ENCODE measurements at places on chromosomes 1 and 21.
A peak's percentile ranks its signal among the peaks of the same experiment; 100 is the strongest.

GRCh38 chr1:3669971-3670431, 17.7 kb downstream of the TP73 start:
- no peak for DNase-seq

DNA sequence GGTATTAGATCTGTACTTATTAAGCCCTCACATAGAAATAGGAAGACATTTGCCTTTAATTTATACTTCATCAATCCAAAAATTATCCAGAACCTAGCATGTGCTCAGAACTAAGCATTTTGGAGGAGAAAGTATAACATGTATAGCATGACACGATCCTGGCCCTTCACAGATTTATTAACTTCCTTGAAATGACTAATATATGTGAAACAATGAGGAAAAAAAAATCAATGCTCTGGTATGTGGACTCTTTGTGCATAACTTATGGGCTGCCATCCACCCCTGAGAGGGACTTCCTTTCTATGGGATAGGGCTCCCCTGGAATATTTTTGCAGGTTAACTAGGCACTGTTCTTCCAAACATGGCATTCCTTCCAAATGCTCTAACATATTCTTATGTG, 36.6 kb downstream of the CCDC185 start:
- DNase-seq, result peak; percentile 43

GRCh38 chr1:41268154-41268770, 26.2 kb upstream of the SCMH1 start:
- peak; percentile 92 for DNase-seq

- no peak for DNase-seq
Observed at GRCh38 chr1:110057963-110058518, 12.4 kb downstream of the ALX3 start.

DNA sequence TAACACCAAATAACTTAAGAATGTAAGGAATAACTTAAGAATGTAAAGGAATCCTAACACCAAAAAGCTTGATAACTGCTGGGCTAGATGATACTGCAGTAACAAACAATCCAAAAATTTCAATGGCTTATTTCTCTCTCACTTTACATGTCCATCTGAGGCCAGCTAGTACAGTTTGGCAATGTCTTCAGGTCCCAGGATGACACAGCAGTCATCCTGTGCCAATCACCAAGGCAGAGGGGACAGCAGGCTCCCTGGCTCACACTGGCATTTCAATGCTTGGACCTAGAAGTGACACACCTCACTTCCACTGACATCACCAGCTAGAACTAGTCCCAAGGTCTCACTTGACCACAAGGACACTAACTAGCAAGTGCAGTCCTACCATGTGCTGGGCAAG, 15.3 kb downstream of the DNAJC11 start:
- DNase-seq, result no peak

DNA sequence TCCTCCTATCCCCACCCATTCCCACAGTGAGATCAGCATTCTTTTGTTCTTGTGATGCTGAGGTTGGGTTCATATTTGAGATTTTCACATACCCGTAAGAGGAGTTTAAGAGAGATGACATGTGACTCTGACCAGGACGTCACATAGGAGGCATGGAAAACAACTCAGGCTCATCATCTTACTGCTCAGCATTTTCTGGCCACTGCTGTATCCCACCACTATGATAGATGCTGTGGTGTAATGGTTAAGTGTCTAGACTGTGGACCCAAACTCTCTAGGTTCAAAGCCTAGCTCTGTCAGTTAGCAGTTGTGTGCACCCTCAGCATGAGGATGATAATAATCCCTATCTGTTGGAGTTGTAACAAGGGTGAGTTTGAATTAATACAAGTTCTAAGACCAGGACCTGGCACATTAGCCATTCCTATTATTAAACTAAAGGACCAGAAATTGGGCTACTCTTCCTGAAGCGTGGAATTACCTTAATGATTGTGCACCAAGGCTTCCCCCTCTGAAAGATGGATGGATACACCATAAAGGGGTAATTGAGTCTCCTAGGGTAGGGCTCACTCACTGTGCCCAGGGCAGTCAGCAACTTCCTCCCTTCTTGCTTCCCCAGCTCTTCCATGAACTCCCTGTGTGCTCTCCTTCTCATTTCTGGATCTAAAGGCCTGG, 40.9 kb downstream of the LGR6 start:
- no peak for DNase-seq

DNA sequence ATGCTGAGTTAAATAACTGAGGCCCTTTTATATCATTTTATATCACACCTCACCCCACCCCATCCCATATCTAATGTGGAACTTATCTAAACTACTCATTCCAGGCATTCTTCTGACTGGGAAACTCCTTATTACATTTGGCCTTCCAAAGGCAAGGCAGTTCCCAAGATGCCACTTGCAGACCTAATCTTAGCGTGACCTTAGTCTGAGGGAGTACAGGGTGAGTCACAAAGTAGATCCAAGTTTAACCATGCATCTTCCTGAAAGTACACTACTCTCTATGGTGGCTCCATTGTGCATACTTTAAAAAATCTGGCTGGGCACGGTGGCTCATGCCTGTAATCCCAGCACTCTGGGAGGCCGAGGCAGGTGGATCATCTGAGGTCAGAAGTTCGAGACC, 353.6 kb upstream of the C1orf87 start:
- peak; percentile 47 for DNase-seq

DNA sequence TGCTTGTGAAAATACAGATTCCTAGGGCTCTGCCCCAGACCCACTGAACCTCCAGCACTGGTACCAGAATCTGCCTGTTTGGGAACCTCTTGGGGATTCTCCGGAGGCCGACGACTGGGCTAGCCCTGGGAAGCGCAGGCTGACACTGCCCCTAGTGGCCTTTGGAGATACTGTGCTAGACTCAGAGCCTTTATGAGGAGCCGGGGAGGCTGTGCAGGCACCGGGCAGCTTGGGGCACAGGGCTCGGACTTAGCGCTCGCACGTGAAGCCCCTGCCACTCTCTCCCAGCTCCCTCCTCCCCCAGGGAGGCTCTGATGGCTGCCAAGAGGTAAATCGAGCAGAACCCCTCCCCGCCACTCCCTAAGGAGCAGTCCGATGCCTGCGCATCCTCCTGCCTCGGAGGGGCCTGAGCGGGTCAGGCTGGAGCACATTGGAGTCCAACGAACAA, 144.6 kb upstream of the TNR start:
- peak; percentile 23 for DNase-seq

- DNase-seq, result no peak
Observed at GRCh38 chr1:46580140-46580903, 23.7 kb downstream of the MKNK1 start.

- DNase-seq, result no peak
Observed at GRCh38 chr1:92964998-92965397, 3.7 kb upstream of the DIPK1A start.

GRCh38 chr1:118396829-118397495, 211.9 kb upstream of the SPAG17 start:
- DNase-seq, result no peak

DNA sequence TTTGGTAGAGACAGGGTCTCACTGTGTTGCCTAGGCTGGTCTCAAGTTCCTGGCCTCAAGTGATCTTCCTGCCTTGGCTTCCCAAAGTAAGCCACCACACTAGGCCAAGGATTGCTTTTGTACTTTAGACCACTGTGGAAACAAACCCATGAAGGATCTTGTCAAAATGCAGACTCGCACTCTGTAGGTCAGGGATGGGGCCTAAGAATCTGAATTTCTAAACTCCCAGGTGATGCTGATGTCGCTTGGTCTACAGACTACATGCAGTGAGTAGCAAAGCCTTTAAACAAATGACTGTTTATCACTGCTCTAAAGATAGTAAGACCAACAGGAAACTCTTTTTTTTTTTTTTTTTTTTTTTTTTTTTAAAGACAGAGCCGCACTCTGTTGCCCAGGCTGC, 54.1 kb upstream of the MUTYH start:
- DNase-seq, result no peak

DNA sequence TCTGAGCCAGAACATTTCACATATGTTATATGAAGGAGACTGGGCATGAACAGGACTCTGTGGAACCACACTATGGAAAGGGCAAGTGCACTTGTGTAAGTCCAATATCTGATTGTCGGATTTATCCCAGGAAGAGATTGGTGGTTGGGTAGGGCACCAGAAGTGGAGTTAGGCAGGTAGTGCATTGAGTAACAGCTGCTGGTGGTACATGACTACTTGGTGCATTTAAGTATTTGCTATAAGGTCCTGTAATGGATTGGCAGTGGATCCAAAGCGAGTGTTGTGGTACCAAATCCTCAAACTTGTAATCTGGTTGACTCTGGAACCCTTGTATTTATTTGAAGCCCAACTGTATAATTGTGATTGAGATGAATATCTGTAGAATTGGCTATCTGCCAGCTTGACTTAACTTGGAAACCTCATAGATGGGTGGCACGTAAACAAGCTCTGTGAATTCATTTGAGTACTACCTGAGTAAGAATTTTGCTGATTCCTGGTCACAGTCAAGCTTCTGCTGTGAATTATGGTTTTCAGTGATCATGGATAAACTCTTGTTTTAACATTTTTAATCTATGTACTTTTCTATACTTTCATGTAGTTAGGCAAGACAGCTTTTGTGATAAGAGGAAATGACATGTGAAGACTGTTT, 21.1 kb downstream of the UBAP2L start:
- DNase-seq, result no peak

DNA sequence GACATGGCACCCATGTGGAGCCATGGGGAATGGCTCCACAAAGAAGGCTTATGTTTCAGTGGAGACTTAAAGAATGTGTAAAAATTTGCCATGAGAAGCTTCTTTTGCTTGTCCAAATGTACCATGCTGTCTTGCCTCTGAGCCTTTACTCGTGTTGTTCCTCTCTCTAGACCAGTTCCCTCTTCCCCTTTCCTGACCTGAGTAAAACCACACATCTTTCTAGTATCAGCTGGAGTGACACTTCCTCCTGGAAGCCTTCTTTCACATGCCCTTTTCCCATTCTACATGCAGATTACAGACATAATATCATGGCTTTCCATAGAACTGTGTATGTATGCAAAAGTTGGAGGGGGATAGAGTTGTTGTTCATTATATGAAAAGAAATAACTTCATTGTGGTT, 13.6 kb upstream of the GPX7 start:
- DNase-seq, result no peak

DNA sequence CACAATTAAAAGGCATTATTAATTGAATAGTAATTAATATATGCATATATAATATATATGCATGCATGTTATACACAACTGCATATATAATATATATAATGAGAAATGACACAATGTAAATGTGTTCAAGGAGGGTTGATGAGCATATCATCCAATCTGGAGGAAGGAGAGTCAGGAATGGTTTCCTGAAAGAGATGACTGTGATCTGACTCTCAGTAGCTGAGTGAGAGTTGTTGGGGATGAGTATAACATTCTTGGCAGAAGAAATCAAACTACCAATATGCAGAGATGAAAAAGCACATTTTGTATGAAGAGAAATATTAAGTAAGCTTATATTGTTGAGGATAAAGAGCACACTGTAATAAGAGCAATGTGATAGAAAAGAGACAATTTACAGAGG, 37.3 kb downstream of the F13B start:
- no peak for DNase-seq

DNA sequence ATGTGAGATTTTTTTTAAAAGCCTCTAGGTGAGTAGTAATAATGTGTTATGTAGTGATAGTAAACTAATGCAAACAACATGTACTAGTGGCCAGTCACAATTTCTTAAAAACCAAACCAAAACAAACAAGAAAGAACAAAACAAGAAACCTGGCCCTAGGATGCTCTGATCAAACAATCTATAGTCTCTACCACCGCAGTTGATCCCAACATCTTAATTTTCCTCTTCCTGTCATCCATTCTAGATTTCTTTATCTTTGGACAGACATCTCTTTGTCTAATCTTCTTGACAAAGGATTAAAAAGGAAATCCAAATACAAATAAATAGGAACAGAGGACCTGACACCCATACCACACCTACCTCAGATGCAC, 188.2 kb upstream of the ADAMTS5 start:
- DNase-seq, result no peak

GRCh38 chr1:15956150-15956549, 19.8 kb downstream of the ZBTB17 start:
- DNase-seq, result no peak

DNA sequence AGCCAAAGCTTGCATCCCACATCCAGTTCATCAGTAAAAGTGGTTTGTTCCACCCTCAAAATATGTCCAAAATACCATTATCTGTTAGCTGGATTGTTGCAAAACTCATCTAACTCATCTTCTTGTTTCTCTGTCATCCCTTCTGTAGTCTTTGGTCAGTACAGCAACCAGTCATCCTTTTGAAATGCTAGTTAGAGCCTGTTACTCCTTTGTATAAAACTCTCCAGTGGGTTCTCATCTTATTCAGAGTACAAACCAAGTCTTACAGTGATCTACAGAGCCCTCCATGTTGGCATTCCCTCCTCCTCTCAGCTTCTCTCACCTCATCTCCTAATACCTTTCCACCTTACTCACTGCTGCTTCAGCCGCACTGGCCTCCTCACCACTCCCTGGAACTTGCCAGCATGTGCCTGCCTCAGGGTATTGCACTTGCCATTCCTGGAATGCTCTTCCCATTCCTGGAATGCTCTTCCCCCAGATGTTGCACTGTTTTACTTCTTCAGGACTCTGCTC, 70.6 kb downstream of the LAMC1 start:
- peak; percentile 74 for DNase-seq

GRCh38 chr1:4379451-4380175, 274.8 kb upstream of the AJAP1 start:
- no peak for DNase-seq

DNA sequence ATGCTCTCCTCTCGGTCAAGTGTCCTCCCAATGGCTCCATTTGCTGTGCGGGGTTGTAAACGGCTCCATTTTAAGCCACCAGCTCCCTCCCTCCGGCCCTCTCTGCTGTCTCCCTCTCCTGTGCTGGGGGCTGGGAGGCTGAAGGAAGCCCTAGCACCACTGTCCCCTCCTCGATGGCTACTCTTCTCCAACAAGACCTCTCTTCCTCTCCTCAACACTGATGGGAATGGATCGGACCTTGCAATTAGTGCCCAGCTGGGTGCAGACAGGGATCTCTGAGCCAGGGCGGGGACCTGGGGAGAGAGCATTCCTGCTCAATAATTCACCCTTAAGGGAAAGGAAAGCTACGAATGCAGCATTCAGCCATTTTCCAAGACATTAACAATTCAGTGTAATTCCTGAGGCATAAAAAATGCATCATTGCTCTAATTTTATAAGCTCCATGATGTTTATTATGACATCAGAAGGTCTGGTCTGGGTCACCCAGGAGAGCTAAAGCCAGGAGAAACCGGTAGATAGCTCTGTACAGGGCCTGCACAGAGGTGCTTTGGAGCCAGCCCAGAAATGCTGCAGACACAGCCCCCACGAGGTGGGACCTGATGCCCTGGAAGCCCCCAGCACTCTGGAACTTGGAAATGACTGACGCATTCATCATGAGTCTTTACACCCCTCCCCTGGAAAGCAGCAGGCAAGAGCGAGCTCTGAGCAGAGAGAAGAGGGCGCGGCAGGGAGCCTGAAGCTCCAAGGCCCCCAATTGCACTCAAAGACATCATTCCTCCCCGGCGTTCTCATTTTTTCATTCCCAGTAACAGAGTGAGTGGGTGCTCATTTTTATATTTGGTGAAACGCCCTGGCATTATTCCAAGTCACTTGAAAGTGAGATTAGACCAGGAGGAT, 76.2 kb upstream of the VAMP3 start:
- no peak for DNase-seq

GRCh38 chr21:17711896-17712295, 99.2 kb upstream of the BTG3 start:
- no peak for DNase-seq

- DNase-seq, result peak; percentile 54
Observed at GRCh38 chr1:224454402-224455055, 19.9 kb upstream of the WDR26 start.

GRCh38 chr1:17392199-17392740, 20.3 kb downstream of the PADI6 start:
- no peak for DNase-seq

All from kidney glomerular epithelial cell (primary cell).